ENCODE measurements at places on chromosomes 12 and 14. TPM values are rescaled to one million over a fixed set of nuclear protein-coding genes. Genes with fewer than 3 reads are reported as not detected.

GRCh38 chr14:69651664-69652063 lies 40.3 kb downstream of the SUSD6 start:
- DNase-seq, result no peak
- peak overlapping the region; percentile 22 for H3K27ac ChIP-seq
- peaks cover 3% of the 10 kb centered on the region for H3K27me3 ChIP-seq
- H3K4me3 ChIP-seq, result no peak overlapping the region
- peaks cover 74% of the 10 kb centered on the region for H3K4me1 ChIP-seq

DNA sequence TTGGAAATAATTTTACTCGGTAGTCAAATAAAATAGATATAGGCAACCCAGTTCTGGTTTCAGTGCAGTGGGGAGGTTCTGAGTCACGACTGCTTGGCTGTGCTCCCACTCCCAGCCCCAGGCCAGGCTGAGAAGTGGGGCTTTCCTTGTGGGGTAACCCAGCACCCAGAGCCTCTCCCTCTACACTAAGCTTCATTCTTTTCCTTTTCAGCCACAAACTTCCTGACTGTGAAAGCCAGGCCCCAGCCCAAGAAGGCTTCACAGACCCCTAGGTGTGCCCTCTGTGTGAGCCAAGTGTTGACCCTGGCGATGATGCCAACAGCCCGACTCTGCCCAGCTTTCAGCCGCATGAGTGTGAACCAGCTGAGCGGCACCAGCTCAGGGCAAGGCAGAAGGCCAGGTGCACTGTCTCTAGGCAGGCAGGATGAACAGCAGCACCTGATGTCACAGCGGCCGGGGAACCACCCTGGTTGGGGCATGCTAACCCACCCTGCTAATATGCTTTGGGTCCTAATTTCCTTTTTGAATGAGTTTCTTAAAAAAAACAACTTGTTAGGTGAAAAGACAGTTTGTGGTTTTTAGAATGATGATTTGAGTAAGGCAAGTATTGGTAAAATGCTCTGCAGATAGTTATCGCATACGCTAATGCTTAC lies 42.2 kb upstream of the ATP23 start:
- no peaks in the 10 kb centered on the region for H3K27me3 ChIP-seq
- DNase-seq, result peak; percentile 58
- H3K4me1 ChIP-seq, result peaks cover 64% of the 10 kb centered on the region
- 0 out of 2 replicates have a peak overlapping the region, but pooled peaks have one; percentile 15 for H3K4me3 ChIP-seq
- H3K27ac ChIP-seq, result peak overlapping the region; percentile 31
- no peaks in the 10 kb centered on the region for H3K36me3 ChIP-seq

GRCh38 chr14:100234511-100234910 lies 4.4 kb upstream of the YY1 start:
- DNase-seq, result no peak
- peaks cover 13% of the 10 kb centered on the region for H3K4me1 ChIP-seq
- peaks cover 14% of the 10 kb centered on the region for H3K36me3 ChIP-seq
- H3K4me3 ChIP-seq, result no peak overlapping the region
- H3K27ac ChIP-seq, result no peak overlapping the region

DNA sequence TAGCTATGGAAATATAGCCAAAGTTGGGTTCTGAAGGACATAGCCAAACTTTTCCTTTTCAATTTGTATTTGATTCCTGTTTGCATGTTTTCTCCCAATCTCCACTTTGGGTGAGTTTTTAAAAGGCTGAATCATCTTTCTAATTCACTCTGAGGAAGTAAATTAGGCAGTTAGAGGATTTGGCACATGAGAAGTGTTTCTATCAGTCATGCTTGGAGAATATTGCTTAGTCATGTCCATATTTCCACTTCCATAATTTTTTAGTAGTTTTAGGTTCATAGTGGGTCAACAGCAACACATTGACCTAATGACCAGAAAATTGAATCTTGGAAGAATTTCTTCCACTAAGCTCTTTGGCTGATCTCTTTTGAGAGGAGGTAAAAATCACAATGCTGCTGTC lies 21.8 kb downstream of the IRAK3 start:
- peaks cover 13% of the 10 kb centered on the region for H3K4me1 ChIP-seq
- no peak for DNase-seq
- H3K27me3 ChIP-seq, result peaks cover 3% of the 10 kb centered on the region
- H3K27ac ChIP-seq, result peak overlapping the region; percentile 22
- H3K36me3 ChIP-seq, result peaks cover 12% of the 10 kb centered on the region

Gene KCNC2
- not detected for total RNA-seq

Gene ACRBP
- total RNA-seq, result not detected

- H3K36me3 ChIP-seq, result no peaks in the 10 kb centered on the region
- H3K4me3 ChIP-seq, result no peak overlapping the region
- no peak overlapping the region for H3K27ac ChIP-seq
These were observed 25.5 kb upstream of the KIF26A start for GRCh38 chr14:104112609-104113571.

Gene SERPINA10
- not detected for total RNA-seq

Gene TPI1
- total RNA-seq, result 855 TPM

GRCh38 chr12:50637870-50638481 lies 125.9 kb upstream of the ATF1 start:
- H3K27ac ChIP-seq, result peak overlapping the region; percentile 40
- peak; percentile 55 for DNase-seq
- no peak overlapping the region for H3K4me3 ChIP-seq
- H3K36me3 ChIP-seq, result peaks cover 4% of the 10 kb centered on the region
- H3K27me3 ChIP-seq, result no peaks in the 10 kb centered on the region
- H3K4me1 ChIP-seq, result peaks cover 77% of the 10 kb centered on the region

DNA sequence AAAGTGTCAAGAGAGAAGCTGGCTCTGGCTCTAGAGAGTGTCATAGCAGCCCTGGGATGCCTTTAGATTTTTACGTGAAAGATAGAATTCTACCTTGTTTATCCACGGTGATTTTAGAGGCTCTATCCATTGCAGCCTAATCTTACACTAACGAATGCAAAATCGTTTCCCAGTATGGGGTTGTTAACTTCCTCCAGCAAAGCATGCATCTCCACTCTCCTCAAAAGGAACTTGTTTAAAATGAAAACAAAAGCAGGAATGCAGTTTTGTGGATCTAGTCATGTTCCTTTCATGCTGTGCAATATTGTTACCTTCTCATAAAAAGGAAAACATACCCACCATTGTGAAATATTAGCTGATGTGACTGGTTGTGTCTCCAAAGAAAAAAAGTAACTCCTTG lies 88.4 kb downstream of the ANO2 start:
- no peak overlapping the region for H3K27ac ChIP-seq
- H3K4me1 ChIP-seq, result no peaks in the 10 kb centered on the region
- H3K36me3 ChIP-seq, result no peaks in the 10 kb centered on the region
- H3K27me3 ChIP-seq, result peaks cover 17% of the 10 kb centered on the region
- DNase-seq, result no peak

DNA sequence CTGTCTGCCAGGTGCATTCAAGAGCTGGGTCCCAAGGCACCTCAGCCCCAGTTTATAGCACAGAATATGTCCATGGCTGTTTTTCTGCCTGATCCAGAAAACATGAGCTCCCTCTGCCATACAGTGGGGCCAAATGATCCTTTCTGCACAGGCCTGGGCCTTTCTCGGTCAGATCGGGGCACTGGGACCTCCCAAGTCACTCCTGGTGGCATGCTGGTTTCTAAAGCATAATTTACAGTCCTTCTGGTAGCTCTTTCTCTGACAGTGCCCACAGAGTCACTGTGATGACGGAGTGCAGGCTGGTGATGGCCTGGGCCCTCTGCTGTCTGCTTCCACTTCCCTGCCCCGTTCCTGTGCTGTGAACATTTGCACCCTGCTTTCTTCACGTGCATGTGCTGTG lies 99.2 kb downstream of the ADGRD1 start:
- no peak overlapping the region for H3K4me3 ChIP-seq
- H3K4me1 ChIP-seq, result no peaks in the 10 kb centered on the region
- DNase-seq, result no peak
- no peak overlapping the region for H3K27ac ChIP-seq
- no peaks in the 10 kb centered on the region for H3K27me3 ChIP-seq

GRCh38 chr14:100369019-100369418 lies 45.9 kb downstream of the SLC25A47 start:
- H3K36me3 ChIP-seq, result peaks cover 28% of the 10 kb centered on the region
- H3K4me3 ChIP-seq, result no peak overlapping the region
- H3K4me1 ChIP-seq, result peaks cover 9% of the 10 kb centered on the region
- no peaks in the 10 kb centered on the region for H3K27me3 ChIP-seq
- H3K27ac ChIP-seq, result no peak overlapping the region

DNA sequence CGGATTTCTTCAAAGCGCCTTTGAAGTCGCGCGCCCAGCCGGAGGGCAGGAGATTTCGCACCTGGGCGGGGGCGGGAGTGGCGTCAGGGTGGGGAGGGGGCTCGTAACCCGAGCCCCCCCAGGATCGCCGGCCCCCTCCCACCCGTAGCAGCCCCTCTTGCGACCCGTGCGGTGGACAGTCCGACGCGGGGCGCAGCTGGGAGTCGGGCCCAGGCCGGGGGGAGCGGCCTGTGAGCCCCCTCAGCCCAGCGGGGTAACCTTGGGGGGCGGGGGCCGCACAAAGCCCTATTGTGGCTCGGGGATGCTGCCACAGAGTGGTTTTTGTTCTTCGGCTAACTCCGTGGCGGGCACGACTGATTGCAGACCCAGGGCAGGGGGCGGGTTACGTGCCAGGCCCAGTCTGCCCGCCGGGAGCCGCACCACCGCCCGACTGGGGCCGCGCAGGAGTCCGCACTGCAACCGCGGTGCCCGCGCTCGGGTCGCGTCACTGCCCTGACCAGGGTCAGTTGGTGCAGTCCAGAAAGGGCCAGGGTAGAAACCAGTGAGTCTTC lies 4.2 kb upstream of the AAAS start:
- H3K36me3 ChIP-seq, result no peaks in the 10 kb centered on the region
- no peak overlapping the region for H3K27ac ChIP-seq
- peak overlapping the region; percentile 89 for H3K4me3 ChIP-seq
- DNase-seq, result no peak
- peaks cover 12% of the 10 kb centered on the region for H3K27me3 ChIP-seq
- H3K4me1 ChIP-seq, result peaks cover 34% of the 10 kb centered on the region

Gene ADIPOR2
- total RNA-seq, result 44.8 TPM

Gene KRT2
- not detected for total RNA-seq

Gene DIO3
- total RNA-seq, result not detected

DNA sequence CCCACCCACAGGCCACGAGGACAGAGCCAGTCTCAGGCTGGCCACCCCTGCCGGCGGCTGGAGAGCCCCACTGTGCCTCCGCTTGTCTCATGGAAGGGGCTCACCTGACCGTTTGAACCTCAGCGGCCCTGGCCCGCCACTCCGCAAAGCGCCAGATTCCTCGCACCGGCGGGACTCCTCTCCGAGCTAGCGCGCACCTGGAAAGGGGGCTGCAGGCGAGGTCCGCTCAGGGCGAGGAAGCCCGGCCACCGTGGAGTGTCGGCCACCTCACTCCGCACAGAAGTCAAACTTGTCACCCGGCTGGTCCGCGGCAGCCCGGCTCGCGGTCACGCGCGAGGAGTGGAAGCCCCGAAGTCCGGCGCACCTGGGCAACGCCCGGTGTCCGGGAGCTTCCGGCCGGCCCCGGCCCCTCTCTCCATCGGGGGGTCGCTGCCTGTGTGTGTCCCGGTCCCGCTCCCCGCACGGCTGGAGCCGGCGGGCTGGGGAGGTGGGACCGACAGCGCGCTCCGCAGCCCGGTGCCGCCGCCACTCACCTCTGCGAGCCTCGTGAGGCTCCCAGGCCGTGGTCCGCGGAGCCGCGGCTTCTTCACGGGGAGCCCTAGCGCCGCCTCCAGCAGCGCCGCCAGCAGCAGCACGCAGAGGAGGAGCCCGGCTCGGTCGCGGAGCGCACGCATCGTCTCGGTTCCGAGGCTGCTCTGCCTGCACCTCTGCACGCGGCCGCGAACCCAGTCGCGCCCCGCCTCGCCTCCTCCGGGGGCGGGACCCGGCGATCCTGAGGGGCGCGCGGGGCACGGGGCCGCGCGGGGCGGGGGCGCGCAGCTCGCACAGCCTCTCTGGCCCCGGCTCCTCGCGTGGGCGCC lies at the start of gene ISM2:
Gene ISM2, minus strand, starts transcription at position 697 of the 860 bp plus-strand sequence. Its CDS starts 23 bp downstream, at position 674.
- peak within 1 kb of the TSS; percentile 47 for H3K4me3 ChIP-seq
- H3K27me3 ChIP-seq, result peaks cover 23% of the 10 kb centered on the region
- H3K4me1 ChIP-seq, result no peaks in the 10 kb centered on the region
- H3K36me3 ChIP-seq, result peaks cover 4% of the 10 kb centered on the region
- no peak for DNase-seq

DNA sequence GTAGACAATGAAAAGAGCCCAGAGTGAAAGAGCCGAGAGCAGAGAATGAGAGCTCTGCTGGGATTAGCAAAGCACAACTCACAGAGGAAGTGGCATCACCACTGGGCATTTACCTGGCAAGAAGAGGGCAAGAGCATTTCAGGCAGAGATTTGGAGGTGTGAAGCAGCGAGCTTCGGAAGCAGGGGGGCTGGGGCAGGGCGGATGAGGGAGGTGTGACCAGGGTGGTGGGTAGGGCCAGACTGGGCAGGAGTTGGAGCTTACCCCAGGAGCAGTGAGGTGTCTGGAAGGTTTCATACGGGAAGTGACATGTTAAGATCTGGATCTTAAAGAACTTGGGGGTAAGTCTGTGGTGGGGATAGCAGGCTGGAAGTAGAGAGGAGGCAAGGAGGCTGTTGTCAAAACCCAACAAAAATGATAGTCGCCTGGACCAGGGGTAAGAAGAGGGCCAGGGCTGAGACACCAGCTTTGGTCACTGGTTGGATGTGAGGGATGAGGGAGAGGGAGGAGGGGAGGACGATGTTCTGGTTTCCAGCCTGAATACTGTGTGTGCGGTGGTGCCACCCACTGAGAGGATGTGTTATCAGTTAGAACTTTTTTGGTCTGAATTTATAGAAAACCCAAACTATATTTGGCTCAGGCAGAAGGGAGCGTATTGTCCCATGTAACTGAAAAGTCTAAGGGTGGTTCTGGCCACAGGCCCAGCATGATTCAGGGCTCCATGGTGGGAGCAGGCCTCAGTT lies 5.2 kb downstream of the SMIM41 start:
- no peaks in the 10 kb centered on the region for H3K36me3 ChIP-seq
- peaks cover 21% of the 10 kb centered on the region for H3K27me3 ChIP-seq
- DNase-seq, result no peak
- H3K4me1 ChIP-seq, result peaks cover 28% of the 10 kb centered on the region
- H3K4me3 ChIP-seq, result no peak overlapping the region

Gene GLS2
- not detected for total RNA-seq

DNA sequence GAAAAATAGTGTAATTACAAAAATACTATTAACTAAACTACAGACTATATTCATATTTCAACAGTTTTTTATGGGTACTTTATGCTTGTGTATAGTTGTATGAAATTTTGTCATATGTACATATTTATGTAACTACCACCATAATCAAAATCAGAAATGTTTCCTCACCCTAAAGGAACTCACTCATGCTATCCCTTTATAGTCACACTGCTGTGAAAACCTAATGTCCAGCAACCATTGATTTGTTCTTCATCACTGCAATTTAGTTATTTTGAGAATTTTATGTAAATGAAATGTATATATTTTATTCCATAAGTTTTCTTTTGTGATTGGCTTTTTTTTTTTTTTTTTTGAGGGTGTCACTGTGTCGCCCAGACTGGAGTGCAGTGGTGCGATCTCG lies 278.9 kb upstream of the SLC16A7 start:
- H3K4me1 ChIP-seq, result no peaks in the 10 kb centered on the region
- peaks cover 3% of the 10 kb centered on the region for H3K27me3 ChIP-seq
- H3K4me3 ChIP-seq, result no peak overlapping the region
- H3K36me3 ChIP-seq, result no peaks in the 10 kb centered on the region
- H3K27ac ChIP-seq, result no peak overlapping the region

Gene YAF2
- total RNA-seq, result 31.2 TPM

Gene IL22
- not detected for total RNA-seq

Gene NANOG
- total RNA-seq, result not detected

Gene RABGGTA
- 31.4 TPM for total RNA-seq

- peak; percentile 6 for DNase-seq
- H3K4me1 ChIP-seq, result peaks cover 17% of the 10 kb centered on the region
These were observed 6.8 kb upstream of the PSMA6 start for GRCh38 chr14:35285168-35286002.

- no peak overlapping the region for H3K4me3 ChIP-seq
- no peaks in the 10 kb centered on the region for H3K36me3 ChIP-seq
- peaks cover 11% of the 10 kb centered on the region for H3K4me1 ChIP-seq
- peak; percentile 6 for DNase-seq
- peaks cover 1% of the 10 kb centered on the region for H3K27me3 ChIP-seq
- H3K27ac ChIP-seq, result no peak overlapping the region
These were observed 111.9 kb downstream of the PAX9 start for GRCh38 chr14:36773558-36773957.

Gene ABCD4
- 18.5 TPM for total RNA-seq
